ENCODE measurements at places on chromosomes 3 and 15.

DNA sequence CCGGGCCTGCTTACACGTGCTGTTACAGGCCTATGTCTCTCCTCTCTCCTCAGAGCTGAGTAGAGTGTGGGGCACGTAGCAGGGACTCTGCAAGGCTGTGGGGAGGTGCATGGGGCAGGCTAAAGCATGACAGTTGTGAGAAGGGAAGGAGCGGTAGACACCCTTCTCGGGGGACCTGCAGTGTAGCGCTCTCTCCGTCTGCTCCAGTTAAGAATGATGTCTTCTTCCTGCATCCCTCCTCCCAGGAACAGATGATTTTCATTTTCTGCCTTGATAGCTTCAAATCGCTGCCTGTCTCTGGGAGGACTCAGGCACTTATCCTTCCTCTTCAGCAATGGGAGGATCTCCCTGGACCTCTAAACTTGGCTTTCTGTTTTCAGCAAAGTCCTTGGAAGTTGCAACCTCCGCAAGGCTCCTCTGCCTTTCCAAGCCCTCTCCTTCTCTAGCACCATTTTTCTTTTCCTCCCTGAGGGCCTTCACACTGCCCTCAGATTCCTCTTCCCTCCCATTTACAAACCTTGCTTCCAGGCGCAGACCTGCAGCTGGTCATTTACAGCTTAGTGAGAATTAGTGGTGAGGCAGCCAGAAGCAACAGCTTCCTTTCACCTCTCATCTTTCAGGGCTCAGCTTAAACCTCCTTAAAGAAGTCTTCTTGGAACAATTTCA lies 23.4 kb upstream of the TLE3 start:
- DNase-seq = no peak

DNA sequence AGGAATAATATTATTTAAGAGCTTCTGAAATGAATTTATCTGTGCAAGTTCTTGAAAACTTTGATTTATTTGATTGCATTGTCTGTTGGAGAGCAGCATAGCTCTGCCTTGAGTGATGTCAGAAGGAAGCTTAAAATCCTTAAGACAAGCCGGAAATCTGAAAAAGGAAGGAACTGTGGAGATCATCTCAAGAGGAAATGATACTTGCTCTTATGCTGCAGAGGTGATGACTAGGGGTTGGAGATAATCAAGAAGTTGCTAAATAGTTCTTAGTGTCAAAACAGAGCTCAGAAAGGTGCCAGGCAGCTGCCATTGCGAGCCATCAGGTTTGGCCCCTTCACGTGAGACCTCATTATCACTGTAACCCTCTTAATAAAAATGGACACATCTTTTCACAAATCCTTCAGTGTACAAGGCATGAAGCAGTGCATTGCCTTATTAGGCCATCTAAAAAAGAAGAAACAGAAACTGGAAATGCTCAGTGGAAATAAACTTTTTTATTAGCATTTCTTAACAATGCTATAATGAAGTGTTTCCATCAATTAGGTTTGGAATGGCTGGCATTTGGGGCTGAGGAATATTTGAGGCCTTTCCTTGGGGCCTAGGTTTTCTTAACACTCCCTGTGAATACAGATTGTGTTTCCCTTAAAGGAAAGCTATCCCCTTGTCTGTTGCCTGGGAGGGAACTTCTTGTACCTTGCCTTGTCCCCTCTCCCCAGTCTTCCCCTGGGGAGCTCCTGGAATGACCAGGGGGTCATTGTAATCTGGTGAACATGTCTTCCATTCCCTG lies 34.5 kb upstream of the VILL start:
- no peak for DNase-seq

GRCh38 chr3:117762621-117763037 lies 1053.0 kb downstream of the TUSC7 start:
- DNase-seq = no peak

- peak; percentile 28 for DNase-seq
Measured at GRCh38 chr3:5022966-5023776, 43.9 kb downstream of the BHLHE40 start.
